ENCODE measurements at places on chromosomes 16 and 17.

DNA sequence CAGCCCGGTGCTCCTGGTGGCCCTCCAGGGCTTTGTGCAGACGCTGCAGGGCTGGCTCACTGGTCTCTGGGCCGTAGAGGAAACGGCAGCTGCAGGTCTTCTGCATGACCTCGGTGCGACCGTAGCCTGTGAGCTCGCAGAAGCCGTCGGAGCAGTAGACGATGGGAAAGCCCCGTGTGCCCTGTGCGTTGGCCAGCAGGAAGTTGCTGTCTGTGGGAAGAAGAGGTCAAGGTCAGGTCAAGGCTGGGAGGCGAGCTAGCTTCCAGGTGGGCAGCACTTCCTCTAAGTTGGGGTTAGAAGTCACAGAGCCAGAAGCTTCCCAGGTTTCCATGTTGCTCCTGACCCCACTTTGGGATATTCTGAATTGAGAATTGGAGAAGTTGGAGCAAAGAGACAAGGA is 2.1 kb downstream of the KCNH4 start:
- DNase-seq, result no peak

- no peak for DNase-seq
Observed at GRCh38 chr17:36675786-36676185, 74.4 kb downstream of the MRM1 start.

DNA sequence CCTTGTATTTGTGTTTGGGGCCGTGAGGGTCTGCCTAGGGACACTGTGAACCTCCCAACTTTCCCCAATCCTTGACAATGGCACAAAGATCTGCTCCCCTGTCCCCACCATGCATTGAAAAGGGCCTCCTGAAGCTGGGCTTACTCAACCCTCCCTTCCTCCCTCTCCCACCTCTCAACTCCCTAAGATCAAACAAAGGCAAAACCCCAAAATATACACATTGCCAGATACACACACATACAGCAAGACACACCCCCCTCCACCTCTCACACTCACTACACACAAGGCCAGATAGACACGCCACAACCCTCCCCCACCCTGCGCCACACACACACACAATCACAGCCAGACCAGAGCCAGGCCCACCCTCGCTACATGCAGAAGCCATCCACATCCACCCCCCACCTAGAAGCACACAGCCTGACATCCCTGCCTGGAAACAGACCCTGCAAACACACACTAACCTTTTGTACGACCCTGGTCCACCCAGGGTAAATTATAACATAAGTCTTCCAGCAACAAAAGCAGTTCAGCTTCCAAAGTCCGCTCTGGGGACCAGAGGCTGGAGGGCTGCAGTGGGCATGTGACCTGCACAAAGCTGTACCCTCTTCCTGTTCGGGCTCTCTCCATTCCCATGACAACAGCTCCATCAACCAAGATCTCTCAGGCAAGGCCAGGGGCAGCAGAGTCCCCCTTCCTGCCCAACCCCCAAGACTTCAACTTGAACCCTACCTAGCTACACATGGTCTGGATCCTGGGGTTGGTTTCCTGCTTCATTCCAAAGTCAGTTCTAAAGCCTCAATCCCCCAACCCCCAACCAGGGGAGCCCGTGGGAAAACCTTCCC is 1.9 kb downstream of the PCGF2 start:
- DNase-seq, result no peak

DNA sequence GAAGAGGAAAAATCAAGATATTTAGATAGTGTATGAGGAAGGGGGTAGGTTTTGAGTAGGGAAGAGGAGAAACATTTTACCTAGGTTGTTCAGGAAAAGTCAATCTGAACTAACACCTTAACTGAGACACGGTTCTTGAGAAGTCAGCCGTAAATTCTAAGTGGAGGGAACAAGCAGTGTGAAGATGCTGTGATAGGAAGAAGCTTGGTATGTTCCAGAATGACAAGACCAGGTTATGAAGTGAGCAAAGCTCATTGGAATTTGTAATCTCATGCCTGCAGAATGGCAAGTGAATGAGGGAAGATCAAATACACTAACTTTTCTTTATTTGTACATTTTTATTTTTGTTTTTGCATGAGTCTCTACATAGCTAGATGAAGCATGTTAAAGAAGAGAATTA is 307.6 kb downstream of the ZFHX3 start:
- DNase-seq, result no peak

- DNase-seq, result no peak
Observed at GRCh38 chr16:8588682-8589056, 1.6 kb downstream of the TMEM114 start.

DNA sequence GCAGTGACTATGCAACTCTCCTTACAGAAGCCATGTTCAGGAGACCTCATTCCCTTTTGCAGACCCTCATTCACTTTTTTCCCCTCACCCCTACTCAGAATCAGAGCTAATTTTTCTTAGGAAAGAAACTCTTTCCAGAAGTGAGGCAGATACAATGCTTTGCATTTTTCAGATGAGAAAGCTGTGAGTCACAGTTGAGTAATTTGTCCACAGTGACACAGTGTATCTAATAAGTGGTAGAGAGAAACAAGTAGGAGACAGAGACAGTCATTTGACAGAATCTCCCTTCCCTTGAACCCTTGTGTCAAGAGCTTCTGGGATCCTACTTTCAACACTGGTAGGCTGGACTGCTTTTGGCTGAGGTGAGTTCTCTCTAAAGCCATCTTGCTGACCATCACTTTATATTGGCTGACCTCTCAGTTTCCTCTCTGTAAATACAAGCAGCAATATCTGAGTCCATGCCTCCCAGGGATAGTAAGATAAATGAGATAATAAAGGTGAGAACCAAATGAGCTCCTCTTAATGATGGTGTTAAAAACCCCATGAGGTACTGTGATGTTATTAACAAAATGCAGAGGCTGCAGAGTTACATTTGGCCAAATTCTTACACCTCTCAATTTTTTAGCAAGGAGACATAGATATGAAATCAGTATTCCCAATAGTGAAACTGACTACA is 130.8 kb downstream of the CA10 start:
- no peak for DNase-seq

All from GOT3 (cell line).